IMR-90 (cell line): ENCODE measurements at places on chromosomes 2 and 18. TPM values are rescaled to one million over a fixed set of nuclear protein-coding genes. Genes with fewer than 3 reads are reported as not detected.

Gene HJURP
- total RNA-seq = 22.6 and 24.2 TPM in 2 replicates

DNA sequence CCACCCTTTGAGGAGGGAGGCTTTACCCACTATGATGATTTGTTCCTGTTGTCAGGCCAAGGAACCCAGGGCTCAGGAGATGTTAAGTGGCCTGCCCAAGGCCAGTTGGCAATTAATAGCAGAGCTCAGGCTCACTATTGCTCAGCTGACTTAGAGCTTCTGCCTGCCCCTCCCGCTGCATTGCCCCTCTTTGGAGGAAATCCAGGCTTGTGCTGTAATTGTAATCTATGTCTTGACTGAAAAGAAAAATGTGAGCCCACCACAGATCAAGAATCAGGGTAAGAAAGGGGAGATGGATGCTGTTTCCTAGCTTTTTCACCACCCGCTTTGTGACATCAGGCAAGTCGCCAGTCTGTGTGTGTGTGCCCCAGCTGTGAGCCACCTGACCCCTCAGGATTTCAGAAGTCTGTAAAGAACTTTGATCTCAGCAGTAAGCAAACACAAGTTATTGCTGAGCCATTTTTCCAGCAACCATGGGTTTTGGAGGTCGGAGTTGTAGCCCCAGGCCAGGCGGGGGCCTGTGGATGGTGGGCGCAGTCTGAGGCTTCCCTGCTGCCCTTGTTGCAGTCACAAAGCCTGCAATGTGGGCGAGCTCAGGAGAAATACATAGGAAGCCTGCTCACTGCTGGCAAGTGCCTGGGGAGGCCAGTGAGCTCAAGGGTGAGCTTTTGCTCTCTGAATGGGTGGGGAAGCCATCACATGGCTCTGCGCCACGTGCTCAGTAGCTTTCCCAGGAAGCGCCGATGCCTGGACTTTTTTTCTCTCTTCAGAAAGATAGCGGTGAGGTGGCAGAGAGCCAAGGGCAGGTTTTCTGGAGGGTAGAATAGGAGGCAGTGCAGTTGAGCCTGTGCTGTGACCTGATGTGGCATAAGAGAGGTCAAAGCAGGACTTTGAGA, 6.1 kb downstream of the CABLES1 start:
- DNase-seq = no peak

DNA sequence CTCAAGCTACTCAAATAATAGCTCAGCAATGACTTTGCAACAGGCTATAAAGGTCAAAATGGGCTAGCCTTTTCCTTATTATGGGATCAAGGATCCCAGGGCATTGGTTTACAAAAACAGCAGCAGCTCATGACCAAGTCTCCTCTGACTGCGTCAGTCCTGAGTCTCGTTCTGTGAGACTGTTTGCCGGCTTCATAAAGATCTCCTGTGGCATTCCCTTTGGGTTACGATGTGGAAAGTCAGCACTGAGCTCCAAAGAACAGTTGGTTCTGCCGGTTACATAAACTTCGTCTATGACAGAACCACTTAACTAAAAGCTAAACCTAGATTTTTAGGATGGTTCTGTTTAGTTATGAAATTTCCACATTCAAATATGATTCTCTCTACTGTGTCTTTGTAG, 674.9 kb downstream of the ZEB2 start:
- no peak for DNase-seq

DNA sequence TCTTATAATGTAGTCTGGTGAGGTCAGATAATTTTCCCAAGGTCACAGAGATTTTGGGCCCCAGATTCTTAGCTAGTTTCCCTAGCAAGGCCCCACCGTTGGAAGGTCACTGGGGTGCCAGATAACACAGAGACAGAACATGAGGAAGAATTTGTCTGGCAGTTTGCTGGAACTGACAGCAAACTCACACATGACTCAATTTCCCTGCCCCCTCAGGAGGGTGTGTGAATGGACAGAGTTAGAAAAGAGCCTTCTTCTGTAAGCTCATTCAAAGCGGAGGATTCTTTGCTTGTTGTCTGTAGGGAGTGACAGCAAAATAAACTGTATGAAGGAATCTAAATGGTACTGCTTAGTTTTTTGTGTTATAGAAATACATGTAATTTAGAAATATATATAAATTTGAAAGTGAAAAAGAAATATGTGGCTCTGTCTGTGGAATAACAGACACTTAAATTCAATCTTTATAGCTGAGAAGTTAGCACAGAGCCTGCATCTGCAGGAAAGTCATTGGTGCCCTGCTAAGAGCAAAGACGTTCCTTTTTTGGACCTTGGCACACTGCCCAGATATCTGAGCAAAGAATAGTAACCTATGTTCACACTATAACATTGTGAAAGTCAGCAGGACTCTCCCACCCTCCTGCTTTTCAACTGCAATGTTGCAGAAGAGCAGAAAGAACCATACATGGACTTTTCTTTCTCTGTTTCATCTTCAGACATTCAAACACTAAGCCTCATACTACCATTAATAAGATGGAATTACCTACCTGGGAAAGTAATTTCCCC, 2.1 kb downstream of the MDH1 start:
- DNase-seq = no peak

DNA sequence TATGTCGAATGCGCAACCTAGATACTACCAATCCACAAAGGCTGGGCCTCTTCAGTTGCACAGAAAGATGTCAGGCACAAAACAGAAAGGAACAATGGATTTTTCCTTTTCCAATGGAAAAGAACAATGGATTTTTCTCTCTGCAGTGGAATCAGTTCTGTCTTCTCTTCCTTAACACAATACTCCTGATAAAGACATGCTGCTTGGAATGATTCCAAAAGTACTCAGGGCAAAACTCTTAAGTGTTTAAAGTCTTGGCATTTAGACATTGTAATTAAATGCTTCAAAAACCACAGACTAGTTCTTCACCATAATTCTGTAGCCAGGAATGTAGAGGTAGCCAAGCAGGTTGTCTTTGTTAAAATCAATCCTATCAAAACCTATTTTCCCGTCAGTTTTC, 46.7 kb upstream of the FLACC1 start:
- peak; percentile 52 for DNase-seq

DNA sequence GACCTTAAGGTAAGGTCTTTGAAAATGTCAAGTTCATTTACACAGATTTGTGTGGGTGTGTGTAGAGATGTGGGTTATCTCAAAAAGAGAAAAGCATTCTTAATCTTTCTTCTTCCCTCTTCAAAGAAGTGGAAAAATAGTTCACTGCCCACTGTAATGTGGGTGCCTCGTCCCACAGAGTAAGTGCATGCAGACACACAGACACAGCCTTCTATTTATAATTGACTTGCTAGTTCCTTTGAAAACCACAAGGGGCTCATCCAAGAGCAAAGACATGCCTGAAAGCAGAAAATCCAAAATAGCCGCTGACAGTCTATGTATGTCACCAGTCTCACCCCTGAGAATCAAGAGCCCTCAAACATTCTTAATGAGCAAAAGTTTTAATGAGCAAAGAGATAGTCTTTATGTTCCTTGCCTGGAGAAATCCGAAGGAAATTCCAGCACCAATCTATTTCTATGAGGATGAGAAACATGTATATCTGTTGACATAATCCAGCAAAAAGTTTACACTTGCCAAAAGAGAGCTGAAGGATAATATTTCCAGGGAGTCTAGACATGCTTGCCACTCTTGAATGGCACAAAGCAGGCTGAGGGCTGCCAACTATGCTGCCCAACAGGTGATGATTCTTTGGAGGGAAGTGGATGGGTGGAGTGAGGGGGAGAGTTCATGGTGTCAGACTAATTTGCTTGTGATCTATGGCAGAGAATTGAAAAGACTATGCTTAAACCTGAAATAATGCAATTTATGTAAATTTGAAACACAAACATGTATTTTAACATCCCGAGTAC, 93.9 kb downstream of the ACVR1 start:
- peak; percentile 32 for DNase-seq

DNA sequence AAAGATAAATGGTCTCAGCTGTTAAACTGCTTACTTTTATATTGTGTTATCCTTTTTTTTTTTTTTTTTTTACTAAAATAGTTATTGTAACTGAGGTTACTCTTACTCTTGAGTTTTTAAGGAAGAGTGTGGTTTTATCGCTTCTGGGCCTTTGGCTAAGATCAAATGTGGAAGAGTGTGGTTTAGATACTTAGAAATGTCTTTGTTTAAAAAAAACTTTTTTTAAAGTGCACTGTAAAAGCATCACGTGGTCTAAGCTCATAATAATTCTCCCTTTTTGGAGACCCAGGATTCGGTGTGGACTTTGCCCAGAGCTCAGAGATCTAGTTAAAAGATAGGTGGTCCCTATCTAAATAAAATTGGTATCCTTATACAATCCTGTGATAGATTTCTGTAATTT, 11.9 kb upstream of the OXER1 start:
- DNase-seq = no peak

- no peak for DNase-seq
Measured at GRCh38 chr2:95670686-95671085, 78.9 kb downstream of the TRIM43 start.

DNA sequence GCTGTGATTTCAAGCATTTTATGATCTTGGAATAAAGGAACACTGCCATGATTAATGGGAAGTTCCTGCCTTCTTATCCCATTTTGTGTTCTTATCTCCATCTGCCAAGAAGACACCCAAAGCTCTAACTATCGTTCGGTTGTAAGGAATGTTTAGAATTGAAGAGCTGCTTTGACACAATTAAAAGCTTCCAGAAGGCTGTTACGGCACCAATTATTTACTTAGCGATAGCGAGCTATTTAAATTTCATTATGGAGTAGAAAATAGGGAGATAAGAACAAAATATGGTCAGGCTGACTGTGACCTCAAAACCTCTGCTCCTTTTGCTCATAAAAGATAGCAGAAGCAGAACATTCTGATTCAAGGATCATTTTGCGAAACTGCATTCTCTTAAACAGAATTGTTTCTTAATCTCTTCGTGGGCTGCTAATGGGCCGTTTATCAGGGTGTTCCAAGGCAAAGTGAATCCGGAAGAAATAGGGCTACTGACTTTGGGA, 101.6 kb downstream of the SLC4A3 start:
- no peak for DNase-seq

DNA sequence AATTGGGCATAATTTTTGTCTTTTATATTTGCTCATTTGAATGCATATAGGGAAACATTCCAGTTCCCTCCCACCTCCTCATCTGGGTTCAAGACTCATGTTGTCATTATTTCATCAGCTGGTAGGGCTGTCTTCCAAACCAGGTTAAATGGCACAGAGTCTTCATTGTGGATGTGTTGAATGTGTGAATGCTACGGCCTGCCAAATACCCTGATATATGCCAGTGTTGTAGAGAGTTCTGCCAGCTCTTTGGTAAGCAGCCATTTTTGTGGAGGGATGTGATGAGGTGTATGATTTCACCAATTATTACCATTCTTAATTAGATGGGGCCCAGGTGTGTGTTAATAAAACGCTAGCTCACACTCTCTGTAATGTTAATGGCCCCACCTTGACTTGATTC, 121.7 kb downstream of the LYPD6B start:
- DNase-seq = no peak

- DNase-seq = peak; percentile 23
Measured at GRCh38 chr2:54497763-54498680, 41.9 kb downstream of the SPTBN1 start.

DNA sequence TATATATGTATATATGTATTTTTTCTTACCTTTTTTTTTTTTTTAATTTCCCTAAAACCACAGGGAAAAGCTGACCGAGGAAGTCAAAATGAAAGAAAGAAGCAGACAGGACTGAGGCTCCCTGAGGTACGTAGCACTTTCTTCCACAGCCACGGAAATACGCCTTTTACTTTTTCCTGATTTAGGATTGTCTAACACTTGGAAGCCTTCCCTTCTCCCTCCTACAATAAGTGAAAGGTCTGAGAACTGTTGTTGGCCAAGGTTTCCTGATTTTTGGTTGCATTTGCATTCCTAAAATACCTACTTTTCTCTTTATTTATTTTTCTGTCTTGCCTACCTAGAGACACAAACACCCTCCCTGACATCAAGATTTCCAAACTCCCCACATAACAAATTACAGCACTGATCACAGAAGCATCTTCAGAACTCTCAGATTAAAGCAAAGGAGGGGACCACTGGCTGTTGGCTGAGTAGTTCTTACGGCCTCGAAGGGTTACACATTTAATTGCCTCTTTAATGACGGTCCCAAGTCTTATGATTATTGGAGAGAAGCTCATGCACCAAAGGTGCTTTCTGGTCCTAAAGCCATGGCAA, 778.5 kb upstream of the FANCL start:
- DNase-seq = no peak

Gene HOXD13
- total RNA-seq = not detected in 2 replicates

DNA sequence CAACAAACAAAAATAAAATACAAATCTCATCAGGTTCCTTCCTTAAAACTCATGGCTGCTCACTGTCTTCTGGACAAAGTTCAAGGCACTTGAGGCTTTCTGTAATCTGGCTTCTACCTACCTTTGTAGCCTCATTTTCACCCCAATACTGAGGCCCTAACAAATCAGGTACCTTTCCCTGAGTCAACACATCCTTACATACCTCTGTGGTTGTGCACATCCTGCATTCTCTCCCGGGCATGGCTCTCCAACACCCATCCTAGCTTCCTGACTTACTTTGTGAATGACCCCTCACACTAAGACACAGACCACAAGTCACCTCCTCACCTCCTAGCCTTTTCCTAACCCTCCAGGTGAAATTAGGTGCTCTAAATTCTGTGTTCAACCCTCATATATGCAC, 190.9 kb downstream of the PID1 start:
- no peak for DNase-seq

GRCh38 chr2:152395103-152395502, 60.1 kb downstream of the FMNL2 start:
- DNase-seq = peak; percentile 34

DNA sequence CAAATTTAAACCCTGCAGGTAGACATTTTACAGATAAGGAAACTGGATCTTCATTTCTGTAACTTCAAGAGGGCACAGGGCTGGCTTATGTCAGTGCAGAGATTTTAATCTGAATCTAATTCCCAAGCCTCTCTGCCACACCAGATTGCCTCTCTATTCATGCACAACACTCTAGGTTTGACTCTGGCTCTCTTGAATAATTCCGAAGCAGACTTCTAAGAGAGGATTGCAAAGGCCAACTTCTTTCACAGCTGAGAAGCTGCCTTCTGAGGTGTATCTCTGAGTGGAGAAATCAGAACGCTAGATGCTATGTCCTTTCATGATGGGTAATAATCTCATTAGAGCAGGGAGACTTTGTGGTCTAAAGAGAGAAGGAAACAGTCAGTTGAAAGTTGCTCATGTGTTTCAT, 20.1 kb upstream of the MGAT5 start:
- no peak for DNase-seq

DNA sequence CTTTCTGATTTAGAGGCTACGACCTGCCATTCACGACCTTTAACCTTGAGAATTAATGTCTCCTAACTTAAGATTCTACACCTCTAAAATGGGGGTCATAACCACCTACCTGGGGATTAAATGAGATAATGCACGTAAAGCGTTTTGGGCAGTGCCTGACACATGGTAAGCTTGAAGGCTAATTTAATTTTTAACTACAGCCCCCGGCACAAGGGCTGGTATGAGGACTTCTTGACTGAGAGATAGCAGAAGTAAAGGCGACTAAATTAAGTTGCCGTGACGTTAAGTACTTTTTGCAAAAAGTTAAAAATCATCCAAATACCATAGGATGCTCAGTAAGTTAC, 549 bp downstream of the MRPL35 start:
- no peak for DNase-seq

Gene SERPINB3
- not detected in 2 replicates for total RNA-seq

Gene CXCR4
- not detected in 2 replicates for total RNA-seq

- DNase-seq = peak; percentile 25
Measured at GRCh38 chr18:79200546-79201268, 131.5 kb downstream of the ATP9B start.
